ENCODE measurements at places on chromosomes 11 and 22.
A peak's percentile ranks its signal among the peaks of the same experiment; 100 is the strongest.

- no peak for DNase-seq
Observed at GRCh38 chr11:121533601-121534000, 80.8 kb upstream of the SORL1-AS1 start.

DNA sequence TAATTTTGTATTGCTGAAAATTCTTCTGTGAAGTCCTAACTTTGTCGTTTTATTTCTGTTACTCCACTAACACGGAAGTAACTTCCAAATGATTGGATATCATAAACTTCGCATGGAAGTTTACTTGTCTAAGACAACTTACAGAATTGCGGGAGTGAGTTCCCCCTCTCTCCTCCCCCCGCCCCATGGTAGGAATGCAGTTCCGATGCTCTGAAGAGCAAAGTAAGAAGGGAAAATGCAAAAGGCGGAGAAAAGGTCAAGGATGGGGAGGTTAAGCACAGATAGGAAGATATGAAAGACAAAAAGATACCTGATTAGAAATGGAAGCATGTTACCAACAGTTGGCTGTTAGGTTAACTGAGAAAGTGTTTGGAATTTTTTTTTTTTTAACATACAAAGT is 1.3 kb downstream of the EIF3M start:
- DNase-seq = no peak

- no peak for DNase-seq
Observed at GRCh38 chr11:102306817-102307726, 10.2 kb upstream of the BIRC3 start.

- DNase-seq = no peak
Observed at GRCh38 chr11:29029452-29029851, 921.3 kb downstream of the METTL15 start.

DNA sequence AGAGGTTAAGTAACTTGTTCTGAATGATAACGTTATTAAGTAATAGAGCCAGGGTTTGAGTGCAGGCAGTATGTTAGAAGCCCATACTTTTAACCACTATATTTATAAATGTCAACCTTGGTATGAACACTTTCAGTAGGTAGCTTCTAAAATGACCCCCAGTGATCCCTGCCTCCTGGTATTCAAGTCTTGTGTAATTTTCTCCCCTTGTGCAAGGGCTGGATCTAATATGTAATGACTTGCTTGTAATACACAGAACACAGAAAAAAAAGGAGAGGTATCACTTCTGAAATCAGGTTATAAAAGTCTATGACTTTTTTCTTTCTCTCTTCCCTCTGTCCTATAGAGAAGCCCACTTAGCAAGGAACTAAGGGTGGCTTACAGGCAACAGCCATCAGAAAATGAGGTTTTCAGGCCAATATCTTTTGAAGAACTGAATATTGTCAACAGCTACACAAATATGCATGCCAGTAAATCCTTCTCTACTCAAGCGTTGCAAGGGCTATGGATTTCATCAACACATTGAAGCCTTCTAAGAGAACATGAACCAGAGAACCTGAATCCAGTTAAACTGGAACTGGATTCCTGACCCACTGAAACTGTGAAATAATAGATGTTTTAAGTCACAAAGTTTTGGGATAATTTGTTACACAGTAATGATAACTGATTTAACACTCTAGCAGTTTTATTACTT is 712.3 kb downstream of the METTL15 start:
- no peak for DNase-seq

- no peak for DNase-seq
Observed at GRCh38 chr11:120558744-120559431, 47.3 kb downstream of the GRIK4 start.

DNA sequence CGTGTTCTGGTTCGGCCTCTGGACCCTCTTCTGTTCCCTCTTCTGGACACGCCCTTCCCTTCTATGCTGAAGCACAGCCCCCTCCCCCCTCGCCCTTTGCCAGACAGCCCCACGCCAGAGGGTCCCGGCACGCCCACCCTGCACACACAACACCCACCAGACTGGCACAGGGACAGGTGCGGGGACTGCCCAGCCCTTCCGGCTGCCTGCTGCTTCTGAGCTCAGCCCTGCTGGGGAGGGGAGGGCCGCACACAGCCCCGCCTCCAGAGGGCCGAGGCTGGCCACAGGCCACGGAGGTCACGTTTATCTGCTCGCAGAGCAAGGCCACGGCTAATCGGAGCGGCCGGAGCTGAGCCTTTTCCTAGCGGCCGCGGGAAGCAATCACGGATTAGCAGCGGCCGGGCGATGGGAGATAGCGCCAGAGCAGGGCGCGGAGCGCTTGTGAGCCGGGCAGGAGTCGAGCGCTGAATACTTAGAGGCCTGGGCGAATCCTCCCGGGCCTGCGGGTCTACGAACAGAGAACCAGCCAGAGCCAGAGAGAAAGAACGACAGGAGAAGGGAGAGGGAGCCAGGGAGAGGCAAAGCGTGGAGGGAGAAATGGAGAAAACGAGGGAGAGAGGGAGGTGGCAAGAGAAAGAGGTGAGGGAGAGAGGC is 21.5 kb downstream of the OTUB1 start:
- DNase-seq = peak; percentile 11

GRCh38 chr22:38685761-38686160 is 4.0 kb downstream of the TOMM22 start:
- no peak for DNase-seq

GRCh38 chr11:66546966-66547661 is 411 bp downstream of the ACTN3 start:
- no peak for DNase-seq

DNA sequence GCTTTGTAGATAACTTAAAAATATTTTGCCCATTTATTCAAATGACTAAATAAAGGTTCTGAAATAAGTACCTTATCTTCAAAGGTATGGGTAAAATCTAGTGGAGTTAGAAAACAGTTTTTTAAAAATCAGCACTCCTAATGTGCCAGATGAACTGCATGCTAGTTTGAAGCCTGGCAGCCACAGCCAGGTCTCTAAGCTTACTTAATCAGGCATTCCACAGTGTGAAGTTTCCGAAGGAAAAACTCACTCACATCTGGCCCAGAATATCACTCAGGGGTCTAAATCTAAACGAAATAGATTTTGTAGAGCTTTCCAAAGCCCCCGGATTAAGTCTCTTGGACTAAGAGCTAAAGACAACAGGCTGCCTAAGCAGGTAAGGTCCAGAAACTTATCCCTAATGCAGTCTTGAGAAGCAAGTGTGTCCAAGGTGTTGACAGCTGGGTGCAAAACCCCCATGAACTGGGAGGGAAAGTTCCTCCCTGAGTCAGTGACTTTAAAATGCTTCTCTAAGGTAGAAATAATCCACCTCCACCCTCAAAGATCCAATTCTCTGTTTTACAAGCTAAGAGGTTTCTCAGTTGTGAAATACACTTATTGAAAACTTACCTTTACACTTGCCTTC is 157.6 kb downstream of the FCHSD2 start:
- DNase-seq = no peak

DNA sequence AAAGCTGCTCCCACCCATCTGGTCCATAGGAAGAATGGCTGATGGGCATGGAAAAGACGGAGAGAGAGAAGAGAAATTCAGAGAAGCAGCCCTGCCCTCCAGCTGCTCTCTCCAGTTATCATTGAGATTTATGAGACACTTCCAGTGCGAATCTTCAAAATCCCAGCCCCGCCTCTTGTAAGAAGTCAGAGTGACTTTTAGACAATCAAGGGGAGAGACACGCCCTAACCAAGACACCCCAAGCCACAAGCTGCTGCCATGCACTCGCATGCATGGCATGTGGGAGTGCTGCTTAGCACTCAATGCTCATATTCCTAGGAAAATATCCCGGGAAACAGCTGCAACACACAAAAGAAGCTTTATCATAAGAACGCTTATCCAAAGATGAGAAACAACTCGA is 110.6 kb upstream of the BID start:
- DNase-seq = no peak

DNA sequence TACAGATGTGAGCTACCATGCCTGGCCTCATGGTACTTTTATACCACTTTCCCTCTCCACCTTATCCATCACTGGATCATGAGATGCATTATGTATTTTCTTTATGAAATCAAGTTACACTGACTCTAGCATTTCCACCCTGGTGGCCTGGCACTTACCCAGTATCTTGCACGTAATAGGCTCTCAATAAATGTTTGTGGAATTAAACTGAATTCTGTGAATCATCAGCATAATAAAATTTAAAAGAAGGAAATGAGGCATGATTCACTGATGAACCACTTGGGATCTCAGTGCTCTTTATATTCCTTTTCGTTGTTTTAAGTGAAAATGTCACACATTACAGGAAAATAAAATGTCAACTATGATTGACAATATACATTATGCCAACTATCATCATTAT is 25.1 kb downstream of the ADM start:
- DNase-seq = no peak

GRCh38 chr11:62673196-62673525 is 1.1 kb upstream of the LBHD1 start:
- no peak for DNase-seq
